T-helper 2 cell treated with Interferon-gamma antibody and Interleukin-4, amounts not matched to agents 100 ng/mL and 5 ng/mL, for 36 hours (primary cell): ENCODE measurements at places on chromosomes 2 and 18. TPM values are rescaled to one million over a fixed set of nuclear protein-coding genes. Genes with fewer than 3 reads are reported as not detected.

PAIP2B gene
- total RNA-seq = 0.82 and 0.89 TPM in 2 replicates

MROH2A gene
- total RNA-seq = not detected in 2 replicates

COPS9 gene
- 103 and 122 TPM in 2 replicates for total RNA-seq

REG1B gene
- total RNA-seq = not detected in 2 replicates

MAL gene
- total RNA-seq = 184 and 187 TPM in 2 replicates
